ENCODE measurements at places on chromosomes 3 and 15. TPM values are rescaled to one million over a fixed set of nuclear protein-coding genes. Genes with fewer than 3 reads are reported as not detected.

The CYP11A1 gene
- 1.1 TPM for total RNA-seq

The ACKR4 gene
- 8.0 TPM for total RNA-seq

GRCh38 chr15:20348900-20349773 lies 192.5 kb downstream of the GOLGA6L6 start:
- peak; percentile 78 for DNase-seq

- no peak for DNase-seq
These were observed 28.6 kb downstream of the KCNAB1 start for GRCh38 chr3:156148946-156149381.

- DNase-seq = no peak
These were observed 73.3 kb upstream of the ATP13A5 start for GRCh38 chr3:193451902-193452301.
